Smooth muscle cell of the brain vasculature (primary cell): ENCODE measurements at places on chromosomes 3 and 15.
A peak's percentile ranks its signal among the peaks of the same experiment; 100 is the strongest.

GRCh38 chr3:55728461-55729100 lies 241.5 kb upstream of the WNT5A start:
- no peak for DNase-seq

DNA sequence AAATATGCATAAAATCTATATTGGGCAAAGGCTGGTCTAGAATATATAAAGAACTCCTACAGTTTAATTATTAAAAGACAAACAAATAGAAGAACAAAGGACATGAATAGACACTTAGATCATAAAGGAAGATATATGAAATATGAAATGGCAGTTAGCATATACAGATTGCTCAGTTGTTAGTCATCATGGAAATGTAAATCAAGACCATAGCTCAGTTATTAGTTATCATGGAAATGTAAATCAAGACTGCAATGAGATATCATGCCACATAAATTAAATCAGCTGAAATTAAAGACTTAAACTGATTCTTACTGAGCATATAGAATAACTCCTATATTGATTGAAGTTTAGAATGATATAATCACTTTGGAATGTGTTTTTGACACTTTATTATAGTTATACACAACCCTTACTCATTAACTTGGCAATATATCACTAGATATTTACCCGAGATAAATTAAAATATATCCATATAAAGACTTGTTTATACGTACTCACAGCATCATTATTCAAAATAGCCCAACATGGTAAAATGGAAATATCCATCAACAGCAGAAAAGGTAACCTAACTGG lies 45.2 kb upstream of the GOLGA8B start:
- no peak for DNase-seq

DNA sequence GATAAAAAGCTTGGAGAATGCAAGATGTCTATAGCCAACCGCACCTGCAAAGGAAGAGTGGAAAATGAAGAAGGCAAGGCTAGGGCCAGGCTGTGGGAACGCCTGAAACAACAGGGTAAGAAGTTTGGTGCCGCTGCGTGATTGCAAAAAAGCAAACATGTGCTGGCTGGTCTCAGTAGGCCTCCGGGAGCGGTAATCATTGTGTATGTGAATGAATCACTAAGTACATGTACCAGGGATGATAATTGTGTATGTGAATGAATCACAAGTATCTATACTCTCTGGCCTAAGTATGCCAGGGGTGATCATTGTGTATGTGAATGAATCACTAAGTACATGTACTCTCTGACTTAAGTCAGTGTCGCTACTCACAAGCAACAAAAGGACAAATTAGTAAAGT lies 40.3 kb upstream of the PARL start:
- no peak for DNase-seq

DNA sequence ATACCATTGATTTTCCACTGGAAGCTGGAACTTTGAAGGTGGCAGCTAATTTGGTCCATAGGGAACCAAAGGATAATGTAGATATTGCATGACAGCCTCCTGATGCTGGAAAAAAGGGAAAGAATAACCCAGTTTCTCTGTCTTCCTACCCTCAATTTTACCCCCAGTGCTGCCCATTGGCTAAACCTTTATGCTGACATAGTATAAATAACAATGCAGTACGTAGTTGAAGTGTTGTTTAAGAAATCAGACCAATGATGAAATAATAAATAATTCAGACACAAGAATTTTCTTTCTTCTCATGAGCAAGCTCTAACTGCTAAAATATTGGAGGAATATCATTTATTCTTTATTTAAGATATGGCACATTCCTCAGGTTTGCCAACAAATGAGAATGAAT lies 843.4 kb downstream of the EPHA3 start:
- DNase-seq, result no peak

GRCh38 chr3:13173186-13173585 lies 100.0 kb upstream of the IQSEC1 start:
- no peak for DNase-seq

DNA sequence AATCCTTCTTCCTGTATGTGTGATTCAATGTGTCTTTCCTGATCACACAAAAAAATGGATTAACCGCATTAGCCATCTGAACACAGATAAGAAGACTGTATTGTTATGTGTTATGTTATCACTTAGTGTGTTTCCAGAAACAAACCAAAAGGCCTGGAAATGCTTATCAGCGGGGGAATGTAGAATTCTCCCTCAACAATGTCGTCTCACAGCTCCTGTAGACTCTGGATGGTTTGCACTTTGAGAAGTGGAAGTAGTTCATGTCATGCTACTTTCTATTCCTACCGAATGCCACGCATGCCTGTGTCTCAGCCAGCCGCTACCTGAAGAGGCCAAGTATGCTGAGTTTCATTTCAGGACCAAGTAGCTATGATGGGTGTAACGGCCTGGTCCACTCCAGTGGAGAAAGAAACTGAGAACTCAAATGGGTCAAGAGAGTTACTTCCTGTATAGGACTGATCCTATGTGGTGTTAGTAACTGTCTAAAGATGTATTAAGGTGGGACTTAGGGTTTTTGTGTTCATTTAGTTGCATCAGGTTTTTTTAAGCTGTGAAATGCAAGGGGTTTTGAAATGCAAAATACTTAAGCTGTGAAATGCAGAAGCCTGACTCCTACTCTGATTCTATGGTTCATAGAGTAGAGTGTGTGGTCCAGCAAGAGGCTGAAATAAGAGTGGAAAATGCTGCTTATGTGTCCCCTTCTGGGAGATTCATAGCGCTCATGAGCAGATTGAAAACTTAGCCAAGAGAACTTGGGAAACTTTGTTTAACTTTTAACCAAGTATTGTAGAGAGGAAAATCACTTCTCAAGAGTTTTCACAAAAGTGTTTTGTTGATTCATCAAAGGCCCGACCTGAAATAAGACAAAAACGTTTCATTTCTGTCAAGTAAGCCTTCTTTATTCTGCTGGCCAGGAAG lies 118.5 kb upstream of the LMOD3 start:
- DNase-seq, result no peak

DNA sequence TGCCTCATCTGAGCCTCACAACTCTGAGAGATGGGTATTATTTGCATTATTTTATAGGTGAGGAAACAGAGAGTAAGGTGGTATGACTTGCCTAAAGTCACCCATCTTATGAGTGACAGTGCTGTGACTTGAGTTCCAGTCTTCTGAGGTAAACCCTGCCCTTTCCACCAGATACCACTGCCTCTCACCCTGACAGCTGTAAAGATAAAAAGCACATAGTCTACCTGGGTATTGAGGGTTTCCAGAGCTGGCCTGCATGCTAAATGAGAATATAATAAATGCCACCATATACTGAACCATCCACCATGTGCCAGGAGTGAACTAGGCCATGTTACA lies 25.6 kb downstream of the RASGRP1 start:
- DNase-seq, result no peak

DNA sequence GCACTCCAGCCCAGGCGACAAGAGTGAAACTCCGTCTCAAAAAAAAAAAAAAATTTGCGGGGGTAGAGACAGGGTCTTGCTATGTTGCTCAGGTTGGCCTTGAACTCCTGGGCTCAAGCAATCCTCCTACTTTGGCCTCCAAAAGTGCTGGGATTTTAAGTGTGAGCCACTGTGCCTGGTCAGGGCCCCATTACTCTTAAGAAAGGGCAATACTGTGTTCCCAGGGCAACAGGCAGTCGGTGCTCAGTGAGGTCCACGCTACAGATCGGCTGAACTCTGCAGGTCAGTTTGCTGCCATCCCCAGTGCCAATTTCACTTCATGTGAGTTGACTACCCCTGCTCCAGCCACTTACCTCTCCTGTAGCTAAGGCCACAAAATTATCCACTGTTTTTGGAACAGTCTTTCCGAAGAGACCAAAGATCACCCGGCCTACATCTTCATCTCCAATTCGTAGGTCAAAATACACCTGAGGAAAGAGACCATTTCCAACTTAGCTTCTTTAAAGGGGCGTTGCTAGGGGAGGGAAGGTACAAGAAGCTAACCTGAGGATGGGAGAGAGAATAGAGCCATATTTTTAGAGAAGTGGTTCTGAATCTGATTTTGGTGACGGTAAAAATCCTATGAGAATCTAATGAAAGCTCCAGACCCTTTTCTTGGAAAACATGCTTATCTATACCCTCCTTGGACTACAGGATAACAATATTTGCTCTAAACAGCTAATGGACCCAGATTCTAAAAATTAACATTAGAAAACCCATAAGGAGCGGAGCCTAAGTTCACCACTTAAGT lies 939 bp downstream of the PPIB start:
- DNase-seq, result no peak

DNA sequence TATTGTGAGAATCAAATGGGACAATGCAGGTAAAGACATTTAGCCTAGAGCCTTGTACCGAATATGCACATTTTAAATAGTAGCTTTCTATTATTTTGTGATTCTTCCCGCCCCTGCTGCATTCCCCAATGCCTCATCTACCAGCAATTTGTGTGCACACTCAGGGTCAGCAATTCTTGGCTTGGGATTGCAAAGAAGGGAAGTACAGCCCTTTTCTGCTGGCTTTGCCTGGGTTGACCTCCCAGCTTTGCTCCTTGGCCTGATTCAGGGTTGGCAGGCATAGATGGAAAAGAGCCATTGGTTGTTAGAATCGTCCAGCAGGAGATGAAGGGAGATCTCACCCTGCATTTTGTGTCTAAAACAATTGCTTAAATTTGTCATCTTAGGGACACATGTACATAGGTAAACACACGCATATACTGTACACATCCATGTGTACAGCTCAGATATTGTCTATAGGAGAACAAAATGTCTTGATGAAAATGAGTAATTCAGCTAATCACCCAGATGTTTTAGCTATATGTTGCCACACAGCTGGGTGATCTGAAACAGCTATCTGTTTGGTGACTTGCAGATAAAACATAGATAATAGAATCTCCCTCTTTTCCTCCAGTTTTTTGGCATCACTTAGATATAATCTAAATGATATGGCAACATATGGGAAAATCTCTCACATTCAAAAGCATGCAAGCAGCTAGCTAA lies 340.9 kb upstream of the TBL1XR1 start:
- peak; percentile 13 for DNase-seq

- DNase-seq, result no peak
Measured at GRCh38 chr3:119726909-119727308, 24.1 kb downstream of the CFAP91 start.

- no peak for DNase-seq
Measured at GRCh38 chr3:32706348-32707025, 21.5 kb downstream of the CNOT10 start.

DNA sequence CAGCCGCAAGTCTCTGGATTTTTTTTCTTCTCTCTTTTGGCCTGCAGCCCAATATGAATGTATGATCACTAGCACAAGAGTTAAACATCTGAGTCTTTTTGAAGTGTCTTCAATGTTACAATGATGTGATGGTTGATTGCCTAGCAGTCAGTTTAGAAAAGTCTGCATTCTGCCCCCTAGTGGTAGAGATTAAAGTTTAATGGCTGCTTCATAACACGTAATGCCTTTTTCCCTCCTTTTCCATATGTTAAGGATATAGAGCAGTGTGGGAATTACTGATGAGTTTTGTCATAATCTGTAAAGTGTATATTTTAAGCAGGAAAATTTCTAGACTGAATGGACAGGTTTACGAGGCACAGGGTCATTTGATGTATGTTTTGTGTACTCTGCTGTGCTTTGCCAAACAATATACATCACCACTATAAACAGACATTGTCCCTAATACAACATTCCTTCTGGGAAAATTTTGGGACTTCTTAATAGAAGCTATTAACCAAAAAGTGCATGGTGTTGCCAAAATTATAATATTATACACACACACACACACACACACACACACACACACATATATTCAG lies 1038.5 kb upstream of the NR2F2 start:
- no peak for DNase-seq

GRCh38 chr3:165389064-165389463 lies 192.9 kb upstream of the SLITRK3 start:
- DNase-seq, result no peak

GRCh38 chr15:31230630-31231485 lies 95.8 kb upstream of the KLF13 start:
- DNase-seq, result no peak

DNA sequence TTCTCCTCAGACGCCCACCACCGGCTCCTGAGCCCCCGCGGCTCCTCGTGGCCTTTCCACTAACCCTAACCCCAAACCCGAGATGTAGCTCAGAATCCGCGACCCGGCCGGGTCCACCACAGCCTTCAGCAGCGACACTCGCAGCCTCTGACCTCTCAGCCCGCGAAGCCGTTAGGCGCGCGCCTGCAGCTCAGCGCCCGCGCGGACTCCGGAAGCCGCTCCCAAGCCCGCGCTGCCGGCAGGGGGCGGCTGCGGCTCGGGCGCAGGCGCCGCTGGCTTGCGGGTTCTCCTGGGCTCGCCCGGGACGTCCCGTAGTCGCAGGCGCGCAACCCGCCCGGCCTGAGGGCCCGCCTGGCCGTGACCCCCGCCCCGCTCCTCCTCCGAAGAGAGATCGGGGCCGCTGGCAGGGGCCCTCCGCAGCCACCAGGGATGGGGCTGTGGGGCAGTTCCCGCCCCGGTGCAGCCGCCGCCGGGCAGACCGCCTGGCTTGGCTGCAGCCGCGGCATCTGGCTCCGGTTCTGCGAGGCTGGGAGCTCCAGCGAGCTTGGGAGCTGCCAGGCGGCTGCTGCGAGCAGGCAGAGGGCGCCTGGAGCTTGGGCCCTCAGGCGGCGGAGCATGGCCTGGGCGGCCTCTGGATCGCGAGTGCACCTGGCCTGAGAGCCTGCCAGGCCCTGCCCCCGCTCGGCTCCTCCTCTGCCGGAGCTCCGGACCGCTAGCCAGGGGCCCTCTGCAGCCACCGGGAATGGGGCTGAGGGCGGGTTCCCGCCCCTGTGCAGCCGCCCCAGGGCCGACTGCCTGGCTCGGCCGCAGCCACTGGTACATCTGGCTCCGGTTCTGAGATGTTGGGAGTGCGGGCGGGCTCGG lies 120.7 kb downstream of the LMLN start:
- DNase-seq, result peak; percentile 15

DNA sequence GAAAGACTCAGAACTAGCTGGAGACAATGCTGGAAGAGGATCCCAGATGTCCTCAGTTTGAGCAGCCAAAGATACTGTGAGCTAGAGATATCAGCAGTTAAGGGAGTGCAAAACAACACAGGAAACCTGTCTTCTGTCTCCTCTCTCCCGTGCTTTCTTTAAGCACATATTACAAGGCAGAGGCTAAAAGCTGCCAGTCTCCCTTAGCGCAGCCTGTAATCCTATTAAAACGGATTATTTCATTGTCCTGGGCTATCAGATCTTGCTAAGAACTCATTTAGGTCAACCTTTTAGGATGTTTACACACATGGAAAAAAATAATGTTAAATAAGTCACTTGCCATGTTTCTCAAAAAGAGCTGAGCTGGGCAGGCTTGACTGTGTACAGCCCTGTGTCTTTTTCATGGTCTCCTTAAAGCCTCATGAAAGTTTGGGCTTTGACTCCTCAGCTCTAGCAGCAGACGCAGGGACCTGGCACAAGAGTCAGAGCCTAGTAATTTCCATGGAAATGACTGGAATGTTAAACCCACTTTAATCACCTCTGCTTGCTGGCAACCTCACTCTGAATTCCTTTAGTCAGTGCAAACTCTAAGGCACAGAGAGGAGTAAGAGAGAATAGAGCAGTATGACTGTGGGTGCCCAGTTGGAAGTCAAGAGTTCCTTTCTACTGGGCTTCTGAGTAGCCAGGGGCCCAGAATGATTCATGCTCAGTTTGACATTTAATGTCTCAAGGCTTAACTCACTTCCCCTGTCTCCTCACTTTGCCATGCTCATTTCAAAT lies 491.9 kb downstream of the NTRK3 start:
- DNase-seq, result no peak

GRCh38 chr3:9397906-9398699 lies 688 bp downstream of the SETD5 start:
- no peak for DNase-seq
